ENCODE measurements at places on chromosomes 11 and 22.
A peak's percentile ranks its signal among the peaks of the same experiment; 100 is the strongest.

DNA sequence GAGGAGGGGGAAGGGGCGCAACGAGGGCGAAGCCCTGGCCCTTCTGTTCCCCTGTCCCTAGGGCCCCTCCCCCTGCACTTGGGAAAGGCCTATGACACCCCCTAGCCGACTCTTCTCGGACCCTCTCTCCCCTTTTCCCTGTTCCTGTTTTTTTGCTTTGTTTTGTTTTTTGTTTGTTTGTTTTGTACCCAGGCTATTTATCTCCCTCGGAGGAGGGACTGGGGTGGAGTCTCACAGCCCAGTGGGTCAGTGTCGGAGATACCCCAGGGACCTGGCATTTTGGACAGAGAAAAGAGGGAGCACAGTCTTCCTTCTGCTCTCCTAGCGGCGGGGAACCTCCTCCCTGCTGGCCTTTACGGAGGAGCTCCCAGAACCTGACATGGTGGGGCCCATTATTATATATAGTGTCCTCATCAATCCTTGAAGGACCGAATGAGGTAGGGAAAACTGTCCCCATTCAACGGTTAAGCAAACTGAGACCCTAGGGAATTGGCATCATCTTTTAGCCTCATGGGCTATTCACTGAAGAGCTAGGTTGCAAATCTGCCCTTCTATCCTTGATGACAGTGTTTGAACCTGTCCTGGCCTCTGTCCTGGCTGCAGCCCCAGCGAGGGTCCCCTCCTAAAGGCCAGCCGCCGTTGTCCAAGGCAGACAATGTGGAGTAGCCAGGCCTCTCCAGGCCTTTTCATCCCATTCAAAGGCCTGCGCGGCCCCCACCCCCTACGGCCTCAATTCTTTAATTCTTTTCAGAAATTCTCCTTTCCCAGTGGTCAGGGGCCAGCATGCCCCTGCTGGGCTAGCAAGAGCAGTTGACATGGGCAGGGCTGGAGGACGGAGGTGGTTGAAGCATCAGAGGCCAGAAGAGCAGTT lies 911 bp downstream of the EMID1 start:
- no peak for DNase-seq

DNA sequence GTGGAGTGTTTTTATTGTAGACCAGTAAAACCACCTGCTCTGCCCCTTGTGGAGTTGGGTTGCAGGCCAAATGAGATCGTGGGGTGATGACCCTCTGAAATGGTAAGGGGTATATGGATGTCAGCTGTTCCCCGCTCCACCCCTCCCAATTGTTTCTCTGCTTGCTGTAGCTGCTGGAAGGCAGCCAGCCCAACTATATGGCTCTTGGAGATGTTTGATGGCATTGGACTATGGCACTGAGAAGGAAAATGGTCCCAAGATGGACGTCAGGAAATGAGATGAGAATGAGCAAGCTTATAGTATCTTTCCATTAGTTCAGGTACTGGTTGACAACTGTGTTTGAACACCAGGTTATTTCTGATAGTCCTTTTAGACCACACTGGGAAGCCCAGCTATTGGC lies 94.8 kb upstream of the SORL1-AS1 start:
- DNase-seq = no peak

DNA sequence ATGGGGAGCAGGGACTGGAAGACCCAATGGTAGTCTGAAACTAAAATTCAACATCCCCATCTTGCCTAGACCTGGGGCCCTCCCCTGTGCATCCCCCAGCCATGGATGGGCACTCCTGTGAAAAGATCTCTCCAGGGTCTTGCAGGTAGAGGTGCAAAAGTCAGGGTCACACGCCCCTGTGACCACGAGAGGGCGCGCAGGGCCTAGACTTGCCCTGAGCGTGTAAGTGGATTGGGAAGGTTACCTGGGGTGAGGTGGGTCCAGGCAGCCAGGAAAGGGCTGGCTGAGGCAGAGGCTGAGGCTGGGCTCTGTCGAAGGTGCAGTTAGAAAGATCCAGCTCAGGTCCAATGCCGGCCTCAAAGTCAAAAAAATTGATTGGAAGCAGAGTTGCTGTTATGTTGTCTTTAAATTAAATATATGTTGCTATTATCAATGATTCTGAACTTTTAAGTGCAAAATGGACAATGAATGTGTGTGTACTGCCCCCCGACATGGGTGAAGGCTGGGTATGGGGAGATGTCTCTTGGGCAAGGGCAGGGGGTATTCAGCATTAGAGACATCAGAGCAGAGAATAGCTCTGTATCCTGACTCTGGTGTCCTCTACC lies 4.8 kb upstream of the POU2F3 start:
- peak; percentile 16 for DNase-seq

DNA sequence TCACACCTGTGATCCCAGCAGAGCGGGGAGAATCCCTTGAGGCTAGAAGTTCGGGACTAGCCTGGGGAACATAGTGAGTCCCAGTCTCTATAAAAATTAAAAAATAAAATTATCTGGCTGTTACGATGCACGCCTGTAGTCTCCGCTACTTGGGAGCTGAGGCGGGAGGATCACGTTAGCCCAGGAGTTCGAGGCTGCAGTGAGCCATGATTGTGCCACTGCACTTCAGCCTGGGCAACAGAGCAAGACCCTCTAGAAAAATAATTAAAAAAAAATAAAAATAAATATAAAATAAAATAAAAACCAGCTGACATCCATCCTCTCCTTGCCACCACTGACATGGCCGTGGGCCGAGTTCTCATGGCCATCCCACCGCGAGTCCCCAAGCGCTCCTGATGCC lies 7.7 kb upstream of the RTN4R start:
- no peak for DNase-seq

GRCh38 chr11:87136236-87136635 lies 98.5 kb downstream of the TMEM135 start:
- DNase-seq = no peak

DNA sequence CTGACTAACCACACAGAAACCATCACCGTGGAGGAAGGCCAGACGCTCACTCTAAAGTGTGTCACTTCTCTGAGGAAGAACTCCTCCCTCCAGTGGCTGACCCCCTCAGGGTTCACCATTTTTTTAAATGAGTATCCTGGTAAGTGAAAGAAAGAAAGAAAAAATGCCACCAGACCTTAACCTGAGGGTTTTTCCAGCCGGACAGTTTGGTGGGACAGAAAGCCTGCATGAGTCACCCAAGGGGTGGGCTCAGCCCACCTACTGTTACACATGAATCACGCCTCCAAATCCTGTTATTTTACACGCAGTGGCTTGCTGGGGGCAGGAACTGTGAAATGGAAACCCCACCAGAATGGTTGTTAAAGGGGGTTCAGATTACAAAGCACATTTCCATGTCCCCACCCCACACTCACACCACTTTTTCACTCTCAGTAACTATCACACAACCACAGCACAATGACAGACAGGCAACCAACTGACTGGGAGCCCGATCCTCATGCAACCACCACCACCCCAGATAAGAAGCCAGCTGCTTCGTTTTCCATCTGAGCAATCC lies 11.9 kb downstream of the CRTAM start:
- no peak for DNase-seq

GRCh38 chr22:31950226-31950625 lies 5.9 kb downstream of the YWHAH start:
- no peak for DNase-seq

GRCh38 chr11:116715383-116715782 lies 57.4 kb downstream of the BUD13 start:
- no peak for DNase-seq

Data from central memory CD4-positive, alpha-beta T cell (primary cell).